CD4-positive, alpha-beta T cell (primary cell): ENCODE measurements at places on chromosomes 4 and X.

- DNase-seq: no peak
These were observed 408.2 kb downstream of the SMARCA1 start for GRCh38 chrX:129115104-129115503.

GRCh38 chr4:63214076-63214475, 1195.2 kb downstream of the TECRL start:
- DNase-seq: no peak

- DNase-seq: no peak
These were observed 19.3 kb downstream of the SEC24D start for GRCh38 chr4:118816538-118817177.

DNA sequence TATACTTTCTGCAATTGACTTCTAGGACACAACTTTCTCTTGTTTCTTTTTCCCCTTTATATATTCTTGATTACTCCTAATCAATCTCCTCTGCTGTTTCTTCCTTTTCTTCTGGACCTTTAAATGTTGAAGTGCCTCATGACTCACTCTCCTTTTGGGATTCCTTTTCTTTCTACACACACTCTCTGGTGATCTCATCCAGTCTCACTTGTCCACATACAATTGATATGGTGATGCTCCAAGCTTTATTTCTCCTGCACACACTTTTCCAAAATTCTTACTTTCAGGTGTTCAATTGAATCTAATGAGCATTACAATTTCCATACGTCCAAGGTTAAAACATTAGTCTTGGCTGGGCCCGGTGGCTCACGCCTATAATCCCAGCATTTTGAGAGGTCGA, 794.8 kb upstream of the EPHA5 start:
- DNase-seq: no peak

DNA sequence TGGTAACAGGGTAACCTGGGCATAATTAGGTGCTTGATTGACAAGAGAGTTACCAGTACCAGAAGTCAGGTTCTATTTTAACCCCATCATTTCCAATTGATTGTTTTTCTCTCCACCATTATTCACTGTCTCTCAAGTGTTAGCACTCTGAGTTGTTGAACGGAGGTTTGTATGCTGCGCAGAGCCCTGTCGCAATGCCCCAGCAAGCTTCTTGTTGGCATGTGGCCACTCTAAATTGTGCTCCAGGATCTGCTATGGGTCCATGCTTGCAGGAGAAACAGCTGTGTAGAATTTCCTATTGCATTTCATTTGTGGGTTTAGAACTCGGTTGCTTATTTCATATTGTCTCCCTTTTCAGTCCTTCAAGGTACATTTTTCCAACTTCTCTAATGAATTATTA, 98.2 kb downstream of the KLHL8 start:
- DNase-seq: no peak

DNA sequence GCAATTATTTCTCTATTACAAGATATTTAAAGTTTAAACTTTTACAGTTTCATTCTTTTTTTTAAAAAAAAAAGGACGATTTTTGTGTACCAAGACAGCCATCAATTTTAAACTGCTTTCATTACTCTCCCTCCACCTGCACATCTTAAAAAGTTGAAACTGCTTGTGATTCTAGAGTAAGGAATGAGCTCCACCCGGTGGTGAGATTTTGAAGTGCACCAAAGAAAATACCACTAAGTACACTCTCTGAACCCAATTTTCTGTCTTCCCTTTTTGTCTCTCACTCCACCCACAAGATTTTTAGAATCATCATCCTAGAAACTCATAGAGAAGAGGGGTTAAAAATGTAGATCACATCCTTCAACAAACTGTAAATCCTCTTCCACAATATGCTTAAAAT, 91.3 kb upstream of the WDR44 start:
- peak; percentile 40 for DNase-seq

DNA sequence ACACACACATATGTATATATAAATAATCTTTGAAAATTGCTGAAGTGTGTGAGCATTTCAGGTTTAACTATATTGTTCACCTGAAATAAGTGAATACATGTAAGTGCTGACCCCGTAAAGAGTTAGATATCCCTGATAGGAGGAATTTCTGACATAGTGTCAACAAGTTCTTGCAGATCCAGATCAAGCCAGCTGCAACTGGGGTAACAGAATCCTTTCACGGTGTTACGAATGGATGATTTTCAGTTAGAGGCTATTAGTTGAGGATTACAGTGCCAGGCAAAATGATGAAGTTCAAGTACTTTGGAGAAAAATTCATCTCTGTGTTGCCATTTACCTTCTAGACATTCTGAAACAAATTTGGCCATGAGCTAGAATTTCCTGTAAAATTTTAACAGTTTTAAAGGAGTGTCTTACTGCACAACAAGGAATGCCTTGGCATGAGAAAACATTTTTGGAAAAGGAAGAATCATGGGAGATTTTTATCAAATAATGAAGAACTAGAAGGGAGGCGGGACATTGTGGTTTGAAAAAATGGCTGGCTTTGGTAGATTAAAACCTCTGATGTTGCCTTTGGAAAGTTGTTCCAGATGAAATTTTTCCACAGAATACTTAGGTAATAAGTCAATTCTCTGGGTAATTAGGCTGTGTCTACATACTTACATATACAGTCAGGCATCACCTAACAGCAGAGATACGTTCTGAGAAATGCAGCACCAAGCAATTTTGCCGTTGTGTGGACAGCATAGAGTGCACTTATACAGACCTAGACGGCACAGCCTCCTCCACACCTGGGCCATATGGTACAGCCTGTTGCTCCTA, 84.4 kb upstream of the FAT1 start:
- DNase-seq: no peak

DNA sequence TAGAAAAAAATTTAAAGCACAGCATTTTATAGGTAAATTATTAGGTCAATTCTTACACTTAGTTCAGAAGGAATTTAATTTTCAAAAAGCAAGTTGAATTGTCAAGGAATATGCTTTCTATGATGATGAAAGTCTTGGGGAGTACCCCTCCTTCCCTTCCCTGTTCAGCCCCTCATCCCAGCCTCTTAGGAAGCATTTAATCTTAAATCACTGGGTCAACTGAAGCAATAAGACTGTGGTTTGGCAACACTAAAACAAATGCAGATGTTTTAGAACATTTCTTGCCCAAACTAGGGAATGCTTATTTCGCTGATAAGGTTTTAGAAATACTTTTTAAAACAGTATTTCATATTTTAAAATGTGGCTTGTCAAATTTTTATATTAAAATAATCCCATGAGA, 19.1 kb upstream of the ARSJ start:
- no peak for DNase-seq

- DNase-seq: no peak
These were observed 11.0 kb downstream of the PGM2 start for GRCh38 chr4:37837446-37837845.

DNA sequence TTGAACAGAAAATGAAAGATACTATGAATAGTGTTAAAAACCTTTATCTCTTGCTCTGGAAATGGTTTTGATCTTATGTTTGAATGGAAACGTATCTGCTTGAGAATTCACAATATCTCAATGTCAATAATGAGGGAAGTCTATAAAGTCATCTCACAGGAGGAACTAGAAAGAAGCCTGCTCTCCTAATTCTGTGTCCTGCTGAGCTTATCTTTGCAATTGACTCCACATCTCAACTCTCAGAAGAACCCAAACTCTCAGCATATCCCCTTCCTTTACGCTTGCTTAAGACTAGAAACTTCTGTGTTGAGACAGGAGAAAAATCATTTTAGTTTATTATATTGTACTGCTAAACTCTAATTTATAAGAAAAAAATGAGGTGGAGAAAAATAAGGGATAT, 8.3 kb upstream of the PF4V1 start:
- DNase-seq: no peak

DNA sequence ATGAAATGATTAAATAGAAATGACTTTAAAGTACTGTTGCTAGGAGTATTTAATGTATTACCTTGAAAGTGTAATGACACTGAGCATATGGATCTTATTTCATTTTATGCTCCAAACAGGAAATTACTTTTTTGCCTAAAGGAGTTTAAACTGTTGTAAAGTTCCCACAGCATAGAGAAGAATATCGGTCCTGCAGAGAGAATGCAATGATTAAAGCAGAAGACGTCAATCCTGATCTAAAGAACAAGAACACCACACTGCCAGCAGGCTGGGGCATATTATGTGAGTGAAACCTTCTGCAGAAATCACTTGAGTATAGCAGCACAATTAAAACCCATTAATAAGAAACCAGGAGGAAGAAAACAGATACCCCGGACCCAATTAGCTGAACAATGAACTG, 72.8 kb upstream of the CAMK2D start:
- DNase-seq: no peak

GRCh38 chr4:166202991-166203390, 330.0 kb downstream of the TLL1 start:
- DNase-seq: no peak

DNA sequence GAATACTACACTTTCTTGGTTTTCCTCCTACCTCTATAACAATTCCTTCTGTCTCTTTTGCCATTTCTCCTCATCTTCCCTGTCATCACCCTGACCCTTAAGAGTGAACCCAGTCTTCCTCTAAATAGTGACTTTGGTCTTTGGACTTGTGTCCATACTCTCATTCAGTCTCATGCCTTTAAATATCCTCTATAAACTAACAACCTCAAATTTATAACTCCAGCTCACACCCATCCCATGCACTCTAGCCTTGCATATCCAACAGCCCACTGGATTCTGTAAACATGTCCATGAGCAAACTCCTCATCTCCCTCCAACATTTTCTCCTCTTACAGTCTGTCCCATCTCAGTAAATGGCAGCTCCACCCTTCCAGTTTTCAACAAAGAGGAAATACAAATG, 15.0 kb downstream of the BCLAF3 start:
- DNase-seq: no peak
